ENCODE measurements at places on chromosomes 2 and 18.
A peak's percentile ranks its signal among the peaks of the same experiment; 100 is the strongest.

- no peak overlapping the region for H3K27ac ChIP-seq
- DNase-seq, result no peak
- no peak overlapping the region for H3K4me3 ChIP-seq
- no peaks in the 10 kb centered on the region for H3K4me1 ChIP-seq
Measured at GRCh38 chr2:20929721-20930120, 106.8 kb upstream of the LDAH start.

DNA sequence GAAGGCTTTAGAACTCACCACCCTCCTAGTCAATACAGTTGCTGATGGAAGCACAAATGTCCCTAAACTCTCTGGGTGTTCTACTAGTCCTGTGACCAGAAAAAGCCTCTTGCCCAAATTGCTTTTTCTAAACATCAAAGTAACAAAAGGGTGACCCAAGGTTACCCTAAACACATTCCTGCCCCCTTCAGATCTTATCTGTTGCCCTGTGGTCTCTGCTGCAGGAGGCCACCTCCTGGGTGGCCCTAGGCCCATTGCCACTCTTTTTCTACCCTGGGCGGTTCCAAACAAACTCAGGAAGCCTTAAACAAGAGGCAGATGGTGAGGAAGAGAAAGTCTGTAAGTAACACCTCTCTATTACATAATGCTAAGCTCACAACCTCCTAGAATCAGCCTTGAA is 3.3 kb downstream of the RNF152 start:
- no peaks in the 10 kb centered on the region for H3K4me1 ChIP-seq
- H3K36me3 ChIP-seq, result no peaks in the 10 kb centered on the region
- no peak overlapping the region for H3K4me3 ChIP-seq
- H3K27ac ChIP-seq, result no peak overlapping the region
- no peaks in the 10 kb centered on the region for H3K27me3 ChIP-seq
- DNase-seq, result no peak

- peak; percentile 29 for DNase-seq
- peak overlapping the region; percentile 68 for H3K27ac ChIP-seq
- H3K36me3 ChIP-seq, result no peaks in the 10 kb centered on the region
- H3K4me3 ChIP-seq, result no peak overlapping the region
- H3K27me3 ChIP-seq, result no peaks in the 10 kb centered on the region
Measured at GRCh38 chr2:182372661-182373060, 54.2 kb downstream of the PDE1A start.

GRCh38 chr2:67663776-67664175 is 266.6 kb downstream of the ETAA1 start:
- H3K4me3 ChIP-seq, result no peak overlapping the region
- peaks cover 3% of the 10 kb centered on the region for H3K4me1 ChIP-seq
- no peaks in the 10 kb centered on the region for H3K36me3 ChIP-seq
- H3K27ac ChIP-seq, result no peak overlapping the region
- no peak for DNase-seq
- no peaks in the 10 kb centered on the region for H3K27me3 ChIP-seq

GRCh38 chr18:75071866-75072671 is 136.9 kb downstream of the PTGR3 start:
- H3K27me3 ChIP-seq, result no peaks in the 10 kb centered on the region
- no peaks in the 10 kb centered on the region for H3K36me3 ChIP-seq
- H3K4me3 ChIP-seq, result no peak overlapping the region
- no peak for DNase-seq

DNA sequence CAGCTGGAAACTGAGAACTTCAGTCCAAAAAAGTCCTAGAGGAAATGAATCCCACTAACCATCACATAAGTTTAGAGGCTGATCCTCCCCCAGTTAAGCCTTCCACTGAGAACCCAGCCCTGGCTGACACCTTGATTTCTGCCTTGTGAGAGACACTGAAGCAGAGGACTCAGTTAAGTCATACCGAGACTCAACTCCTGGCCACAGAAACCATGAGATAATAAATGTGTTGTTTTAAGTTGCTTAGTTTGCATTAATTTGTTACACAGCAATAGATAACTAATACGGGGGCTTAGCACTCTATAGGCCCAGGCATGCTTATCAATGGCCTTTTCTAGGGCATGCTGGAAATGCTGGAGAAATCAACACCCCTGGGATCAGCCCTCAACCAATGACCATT is 3.4 kb upstream of the ADD2 start:
- H3K4me3 ChIP-seq, result no peak overlapping the region
- no peaks in the 10 kb centered on the region for H3K4me1 ChIP-seq
- H3K36me3 ChIP-seq, result no peaks in the 10 kb centered on the region
- no peak for DNase-seq
- no peak overlapping the region for H3K27ac ChIP-seq

DNA sequence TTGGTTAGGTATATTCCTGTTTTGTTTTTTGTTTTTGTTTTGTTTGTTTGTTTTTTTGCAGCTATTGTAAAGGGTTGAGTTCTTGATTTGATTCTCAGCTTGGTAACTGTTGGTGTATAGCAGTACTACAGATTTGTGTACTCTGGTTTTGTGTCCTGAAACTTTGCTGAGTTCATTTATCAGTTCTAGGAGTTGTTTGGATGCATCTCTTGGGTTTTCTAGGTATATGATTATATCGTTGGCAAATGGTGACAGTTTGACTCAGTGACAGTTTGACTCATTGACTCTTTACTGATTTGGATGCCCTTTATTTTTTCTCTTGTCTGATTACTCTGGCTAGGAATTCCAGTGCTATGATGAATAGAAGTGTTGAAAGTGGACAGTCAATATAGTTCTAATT is 53.7 kb downstream of the APLF start:
- no peaks in the 10 kb centered on the region for H3K4me1 ChIP-seq
- no peak overlapping the region for H3K4me3 ChIP-seq
- no peaks in the 10 kb centered on the region for H3K27me3 ChIP-seq
- DNase-seq, result no peak
- H3K36me3 ChIP-seq, result peaks cover 4% of the 10 kb centered on the region

All from uterus (tissue), 4 donors.